ENCODE measurements at places on chromosomes 4 and X.

DNA sequence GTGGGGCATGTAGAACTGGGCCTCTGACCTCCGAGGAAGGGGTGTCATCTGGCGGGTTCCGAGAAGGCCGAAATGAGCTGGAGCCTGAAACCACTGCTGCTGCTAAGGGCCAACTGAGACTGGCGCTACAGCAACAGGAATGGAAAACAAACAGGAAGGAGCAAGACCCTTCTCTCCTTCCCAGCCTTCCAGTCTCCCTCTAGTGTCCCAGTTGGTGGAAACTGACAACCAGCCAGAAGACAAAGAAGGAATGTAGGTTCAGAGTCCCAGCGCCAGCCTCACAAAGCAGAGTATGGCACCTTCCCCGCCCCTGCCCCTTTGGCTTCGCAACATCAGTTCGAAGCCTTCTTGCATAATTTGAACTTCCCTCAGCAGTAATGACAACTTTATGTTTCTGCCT, 24.4 kb upstream of the PDZD4 start:
- no peak for DNase-seq

GRCh38 chrX:139844163-139844562, 88.7 kb downstream of the ATP11C start:
- DNase-seq = no peak

GRCh38 chr4:106329041-106329618, 12.8 kb downstream of the AIMP1 start:
- no peak for DNase-seq

DNA sequence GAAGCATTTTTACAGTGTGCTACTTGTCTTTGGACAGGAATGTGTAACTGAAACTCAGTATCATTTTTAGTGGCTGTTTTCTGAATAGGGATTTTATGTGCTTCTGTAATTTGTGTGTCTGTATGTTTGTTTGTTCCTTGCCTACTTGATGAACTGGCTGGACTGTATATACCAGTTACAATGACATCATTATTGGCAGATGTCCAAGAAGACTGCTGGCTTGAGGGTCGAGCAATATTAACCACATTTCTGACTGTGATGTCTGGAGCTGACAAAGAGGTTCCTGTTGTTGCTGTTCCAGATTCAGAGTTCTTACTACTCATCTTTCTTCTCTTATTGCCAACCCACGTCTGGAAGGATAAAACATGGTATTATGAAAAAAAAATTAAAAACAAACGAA, 33.0 kb downstream of the HDX start:
- DNase-seq = no peak

- no peak for DNase-seq
Observed at GRCh38 chrX:104935581-104935980, 284.9 kb downstream of the TEX13A start.
